Activated naive CD4-positive, alpha-beta T cell (primary cell): ENCODE measurements at places on chromosomes 1 and 21.

DNA sequence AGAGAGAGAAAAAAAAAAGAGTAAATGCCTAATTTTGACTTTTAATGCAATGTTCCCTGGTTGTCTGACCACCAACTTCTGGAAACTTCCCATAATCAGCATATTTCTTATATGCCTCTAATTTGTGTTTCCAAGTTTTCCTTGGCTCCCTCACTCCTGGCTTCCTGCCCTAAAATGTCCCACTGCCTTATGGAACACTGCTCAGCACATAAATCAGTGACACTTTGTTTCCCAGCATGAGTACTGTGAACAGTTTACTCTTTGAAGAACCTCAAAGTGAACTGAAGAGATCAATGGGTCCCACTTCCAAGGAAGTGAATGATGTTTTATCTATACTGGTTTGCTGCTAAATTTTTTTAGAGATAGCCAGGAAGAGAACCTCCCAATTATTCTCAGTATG, 271.3 kb upstream of the PRMT6 start:
- DNase-seq, result no peak

GRCh38 chr1:8026153-8026975, at the start of gene ERRFI1:
ERRFI1 (minus strand) TSS chr1:8026309; CDS start chr1:8015619, 10,690 bp downstream.
- DNase-seq, result peak; percentile 78

DNA sequence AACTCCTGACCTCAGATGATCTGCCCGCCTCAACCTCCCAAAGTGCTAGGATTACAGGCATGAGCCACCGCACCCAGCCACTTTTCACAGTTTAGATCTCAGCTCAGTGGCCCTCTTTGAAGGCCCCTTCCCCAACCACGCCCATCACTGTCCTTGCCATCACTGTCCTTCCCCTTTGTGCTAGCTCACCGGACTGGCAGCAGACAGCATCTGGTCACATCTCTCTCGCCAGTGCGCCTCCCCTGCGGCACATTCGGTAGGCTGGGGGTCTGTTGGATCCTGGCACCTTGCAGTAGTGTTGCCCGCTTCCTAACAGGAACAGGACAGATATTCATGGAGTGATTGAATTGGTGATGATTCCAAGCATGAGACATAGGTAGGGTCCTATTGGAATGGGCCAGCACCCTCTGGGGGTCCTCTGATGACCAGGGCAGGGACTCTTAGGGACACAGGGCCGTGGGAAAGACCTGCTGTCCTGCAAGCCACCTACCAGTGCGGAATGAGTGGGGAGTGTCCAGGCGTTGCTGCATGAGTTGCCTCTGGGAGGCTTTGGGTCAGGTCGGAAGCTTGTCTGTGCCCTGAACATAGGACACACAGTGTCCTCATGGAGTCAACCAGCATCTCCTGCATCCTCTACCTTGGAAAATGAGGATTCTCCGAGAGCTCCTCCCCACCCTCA, 178.8 kb upstream of the VAMP3 start:
- no peak for DNase-seq

DNA sequence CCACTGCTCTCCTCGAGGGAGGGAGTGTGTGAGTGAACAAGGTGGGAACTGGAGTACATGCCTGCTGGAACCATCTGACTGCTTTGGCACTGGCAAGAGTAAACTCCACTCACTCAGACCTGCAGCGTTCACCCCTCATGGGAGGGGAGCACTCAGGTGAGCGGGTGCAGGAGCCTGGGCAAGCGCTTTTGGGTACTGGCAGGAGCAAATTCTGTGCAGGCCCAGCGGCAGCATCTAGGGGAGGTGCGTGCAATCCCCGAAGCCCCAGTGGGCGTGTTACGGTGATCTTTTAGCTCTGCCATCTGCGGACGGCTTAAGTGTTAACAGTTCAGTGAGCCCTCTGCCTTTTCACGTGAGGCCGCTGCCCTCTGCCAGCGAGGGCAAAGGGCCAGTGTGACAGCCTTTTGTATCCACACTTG, 127.4 kb downstream of the PATJ start:
- no peak for DNase-seq

- no peak for DNase-seq
Measured at GRCh38 chr1:67791261-67791660, 42.0 kb downstream of the GNG12 start.
